Activated CD4-positive, alpha-beta T cell treated with anti-CD3 and anti-CD28 coated beads, Interleukin-2, Interleukin-6, amounts not matched to agents 100 ng/mL and 50 ng/mL, durations not matched to agents 16 hours and 8 hours (primary cell): ENCODE measurements at places on chromosomes 3 and 15.

DNA sequence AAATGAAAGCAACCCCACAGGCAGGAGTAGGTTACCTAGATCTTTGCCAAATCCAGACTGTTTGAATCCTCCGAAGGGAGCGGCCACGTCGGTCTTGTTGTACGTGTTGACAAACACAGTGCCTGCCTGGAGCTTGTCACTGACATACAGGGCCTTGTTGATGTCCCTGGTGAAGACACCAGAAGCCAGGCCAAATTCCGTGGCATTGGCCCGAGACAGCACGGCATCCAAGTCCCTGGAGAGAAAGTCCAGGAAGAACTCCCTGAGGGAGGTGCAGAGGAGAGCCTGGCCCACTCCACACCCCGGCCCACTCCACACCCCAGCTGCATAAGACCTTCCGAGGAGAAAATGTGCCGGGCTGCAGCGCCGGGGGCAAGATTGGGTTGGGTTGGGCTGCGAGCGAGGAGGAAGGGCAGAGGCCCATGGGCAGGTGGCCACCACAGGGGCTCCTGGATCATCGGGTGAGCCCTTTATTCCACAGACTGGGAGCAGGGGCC, 21.8 kb upstream of the SLC41A3 start:
- no peak for DNase-seq

- no peak for DNase-seq
Measured at GRCh38 chr15:68405378-68406250, 26.3 kb downstream of the ITGA11 start.

- no peak for DNase-seq
Measured at GRCh38 chr3:122996038-122996580, 31.5 kb downstream of the SEMA5B start.

- DNase-seq: no peak
Measured at GRCh38 chr3:193772422-193772763, 179.4 kb downstream of the OPA1 start.

DNA sequence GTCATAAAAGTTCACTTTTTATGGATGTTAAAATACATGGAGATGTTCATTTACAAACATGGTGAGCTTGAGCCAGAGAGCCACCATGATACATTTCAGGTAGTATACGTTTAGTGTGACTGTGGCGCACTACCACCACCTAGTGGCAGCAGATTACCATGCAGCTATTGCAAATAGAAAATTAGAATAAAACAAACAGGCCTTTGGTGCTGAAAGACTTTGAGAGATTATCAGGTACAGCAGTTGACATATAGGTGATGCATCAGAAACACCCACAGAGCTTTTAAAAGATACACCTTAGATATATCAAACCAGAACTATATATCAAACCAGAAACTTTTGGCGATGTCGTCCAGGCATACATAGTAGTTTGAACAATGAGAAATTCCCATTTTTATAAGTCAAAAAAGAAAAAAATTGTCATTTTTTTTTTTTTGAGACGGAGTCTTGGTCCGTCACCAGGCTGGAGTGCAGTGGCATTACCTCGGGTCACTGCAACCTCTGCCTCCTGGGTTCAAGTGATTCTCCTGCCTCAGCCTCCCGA, 42.0 kb upstream of the ICE2 start:
- peak; percentile 85 for DNase-seq

GRCh38 chr3:22380253-22380652, 629.2 kb upstream of the ZNF385D start:
- no peak for DNase-seq

DNA sequence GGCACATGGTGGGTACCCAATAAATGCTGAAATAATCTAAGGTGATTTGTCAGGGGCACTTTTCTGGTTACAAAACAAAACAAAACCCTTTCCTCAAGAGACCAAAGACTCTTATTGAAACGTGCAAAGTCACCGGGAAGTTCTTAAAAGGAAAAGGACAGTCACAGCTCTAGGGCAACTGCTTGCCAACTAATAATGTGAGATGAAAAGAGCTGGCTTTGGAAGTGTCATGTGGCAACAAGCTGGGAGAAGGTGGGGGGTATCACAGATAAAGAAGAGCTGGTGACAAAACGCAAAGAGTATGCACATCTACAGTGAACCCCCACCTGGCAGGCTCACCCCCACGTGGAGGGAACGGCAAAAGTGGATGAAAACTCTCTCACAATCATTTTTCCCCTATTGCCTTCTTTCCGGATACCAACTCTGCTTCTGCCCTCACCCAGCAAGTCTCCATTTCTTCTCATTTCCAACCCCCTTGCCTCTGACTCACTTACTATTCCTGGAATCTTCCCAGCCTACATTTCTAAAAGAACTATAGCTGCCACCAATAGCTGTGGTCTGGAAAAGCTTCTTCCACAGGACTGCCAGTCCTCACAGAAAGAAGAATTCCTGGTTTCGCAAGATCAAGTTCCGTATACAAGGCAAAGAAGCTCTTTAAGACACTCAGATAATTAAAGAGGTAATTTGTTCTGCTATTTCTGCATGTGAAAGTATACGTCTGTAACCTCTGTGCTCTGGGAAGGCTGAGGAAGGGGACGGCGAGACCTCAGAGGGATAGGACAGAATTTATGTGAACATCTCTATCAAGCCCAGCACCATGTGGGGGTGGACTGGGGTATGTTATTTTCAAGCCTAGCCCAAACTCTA, 21.8 kb upstream of the ANPEP start:
- DNase-seq: no peak

- DNase-seq: no peak
Measured at GRCh38 chr15:48717458-48717857, 71.9 kb upstream of the FBN1 start.

GRCh38 chr3:79436387-79436786, 331.4 kb downstream of the ROBO1 start:
- no peak for DNase-seq

- DNase-seq: no peak
Measured at GRCh38 chr3:147336543-147337278, 69.6 kb downstream of the ZIC4 start.

DNA sequence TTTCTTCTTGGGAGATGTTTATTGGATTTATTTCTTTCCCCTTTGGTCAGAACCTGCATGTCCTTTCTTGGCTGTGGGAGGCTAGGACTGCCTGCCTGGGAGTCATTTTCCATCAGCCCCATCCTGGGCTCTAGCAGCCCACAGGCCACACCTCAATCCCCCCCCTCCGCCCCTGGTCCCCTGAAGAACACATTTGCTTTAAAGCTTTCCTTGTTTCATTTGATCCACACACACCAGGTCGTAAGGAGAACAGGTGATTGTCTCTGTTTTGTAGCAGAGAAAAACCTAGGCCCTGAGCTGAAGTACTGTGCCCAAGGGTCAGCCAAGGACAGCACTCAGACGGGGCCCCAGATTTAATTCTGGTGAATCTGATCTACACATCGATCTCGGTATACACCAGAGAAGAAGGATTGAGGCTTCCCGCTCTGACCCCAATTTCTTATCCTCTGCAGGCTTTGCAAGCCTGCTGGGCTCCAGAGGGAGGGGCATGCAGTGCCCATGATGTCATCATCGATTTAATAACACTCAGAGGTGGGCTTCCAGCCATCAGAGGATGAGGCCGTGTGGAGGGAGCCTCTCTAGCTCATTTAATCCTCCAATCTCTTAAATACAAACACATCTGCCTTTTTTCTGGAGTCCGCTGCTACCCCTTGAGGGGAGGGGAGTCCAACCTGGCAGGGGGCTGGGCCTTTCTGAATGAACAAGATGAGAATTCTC, 1.7 kb upstream of the CLN6 start:
- DNase-seq: no peak

DNA sequence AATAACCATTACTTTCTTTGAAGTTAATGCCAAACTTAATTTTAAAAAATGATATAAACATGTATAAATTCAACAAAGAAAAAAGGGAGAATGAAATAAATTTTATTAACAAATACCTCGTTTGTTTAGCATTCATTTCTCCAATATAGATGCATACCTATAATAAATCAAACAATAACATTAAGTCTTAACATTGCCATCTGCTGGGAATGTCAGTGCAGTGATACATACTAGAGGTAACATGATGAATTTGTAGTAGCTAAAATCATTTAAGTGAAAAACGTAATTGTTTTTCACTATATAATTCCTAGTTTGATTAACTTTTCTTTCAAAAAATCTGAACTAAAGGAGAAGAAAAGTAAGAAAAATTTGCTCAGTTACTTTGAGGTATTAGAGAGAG, 340.2 kb upstream of the CBLB start:
- no peak for DNase-seq

DNA sequence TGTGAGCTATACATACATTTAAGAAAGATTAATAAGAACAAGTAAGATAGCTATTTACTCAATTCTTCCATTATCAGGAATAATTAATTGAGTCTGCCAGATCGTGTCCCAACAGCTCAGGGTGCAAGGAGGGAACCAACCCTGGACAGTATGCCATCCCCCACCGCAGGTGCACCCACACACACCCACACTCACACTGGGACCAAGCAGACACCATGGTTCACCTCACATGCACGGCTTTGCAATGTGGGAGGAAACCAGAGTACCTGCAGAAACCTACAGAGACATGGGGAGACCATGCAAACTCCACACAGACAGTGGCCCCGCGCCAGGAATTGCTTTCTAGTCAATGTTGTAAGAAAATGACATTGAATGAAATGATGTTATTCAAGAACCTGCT, 20.0 kb upstream of the TJP1 start:
- DNase-seq: no peak

DNA sequence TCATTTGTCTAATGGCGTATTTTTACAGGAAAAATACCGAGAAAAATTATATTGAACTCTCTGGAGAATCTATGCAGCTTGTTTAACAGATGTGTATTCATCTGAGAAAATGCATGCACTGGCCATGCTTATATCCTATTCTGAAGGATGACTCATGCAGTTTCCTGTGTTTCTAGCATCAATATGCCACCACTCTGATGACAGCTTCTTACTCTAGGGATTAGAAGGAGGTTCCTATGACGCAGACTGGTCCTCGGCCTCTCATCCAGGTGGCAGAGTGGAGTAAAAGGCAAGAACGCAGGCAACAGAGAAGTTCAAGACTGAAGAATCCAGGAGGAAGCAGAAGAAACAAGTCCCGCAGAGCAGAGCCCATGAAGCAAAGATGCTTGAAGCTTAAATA, 910.0 kb upstream of the ROBO1 start:
- no peak for DNase-seq

DNA sequence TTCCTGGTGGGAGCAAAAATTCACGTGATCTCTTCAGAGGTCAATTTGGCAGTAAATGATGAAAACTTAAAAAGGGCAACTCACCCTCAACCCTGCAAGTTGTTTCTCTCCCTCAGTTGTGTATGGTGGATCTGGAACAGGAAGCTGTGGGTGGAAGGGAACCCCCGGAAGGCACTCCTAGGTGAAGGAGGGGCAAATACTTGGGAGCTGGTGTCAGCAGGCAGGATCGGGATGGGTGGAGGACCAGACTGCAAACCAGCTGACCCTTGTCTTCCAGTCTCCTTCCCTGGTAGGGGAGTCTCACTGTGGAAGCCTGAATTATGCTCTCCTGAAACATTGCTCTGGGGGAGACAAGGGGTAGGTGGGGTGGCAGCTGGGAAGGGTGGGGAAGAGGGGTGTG, 33.5 kb downstream of the PRR23E start:
- DNase-seq: no peak

- DNase-seq: no peak
Measured at GRCh38 chr15:62298811-62299210, 133.7 kb upstream of the C2CD4B start.

DNA sequence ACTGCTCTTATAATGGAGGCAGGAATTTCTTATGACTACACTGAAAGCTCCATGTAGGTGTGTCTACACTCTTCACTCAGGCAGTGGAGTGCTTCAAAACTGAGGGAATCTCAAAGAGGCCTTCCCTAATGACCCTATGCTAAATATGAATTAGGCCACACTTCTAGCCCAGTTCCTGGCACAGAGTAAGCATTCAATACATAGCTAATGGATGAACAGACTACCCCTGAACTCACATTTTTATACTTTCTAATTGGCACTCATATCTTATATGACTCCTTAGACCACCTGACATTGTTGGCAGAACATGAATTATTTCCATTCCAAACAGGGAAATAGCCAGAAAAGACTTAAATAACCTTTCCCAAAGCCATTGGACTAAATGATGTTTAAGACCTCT, 3.4 kb downstream of the RARRES1 start:
- no peak for DNase-seq

GRCh38 chr3:134922866-134923265, 127.8 kb downstream of the EPHB1 start:
- DNase-seq: no peak

DNA sequence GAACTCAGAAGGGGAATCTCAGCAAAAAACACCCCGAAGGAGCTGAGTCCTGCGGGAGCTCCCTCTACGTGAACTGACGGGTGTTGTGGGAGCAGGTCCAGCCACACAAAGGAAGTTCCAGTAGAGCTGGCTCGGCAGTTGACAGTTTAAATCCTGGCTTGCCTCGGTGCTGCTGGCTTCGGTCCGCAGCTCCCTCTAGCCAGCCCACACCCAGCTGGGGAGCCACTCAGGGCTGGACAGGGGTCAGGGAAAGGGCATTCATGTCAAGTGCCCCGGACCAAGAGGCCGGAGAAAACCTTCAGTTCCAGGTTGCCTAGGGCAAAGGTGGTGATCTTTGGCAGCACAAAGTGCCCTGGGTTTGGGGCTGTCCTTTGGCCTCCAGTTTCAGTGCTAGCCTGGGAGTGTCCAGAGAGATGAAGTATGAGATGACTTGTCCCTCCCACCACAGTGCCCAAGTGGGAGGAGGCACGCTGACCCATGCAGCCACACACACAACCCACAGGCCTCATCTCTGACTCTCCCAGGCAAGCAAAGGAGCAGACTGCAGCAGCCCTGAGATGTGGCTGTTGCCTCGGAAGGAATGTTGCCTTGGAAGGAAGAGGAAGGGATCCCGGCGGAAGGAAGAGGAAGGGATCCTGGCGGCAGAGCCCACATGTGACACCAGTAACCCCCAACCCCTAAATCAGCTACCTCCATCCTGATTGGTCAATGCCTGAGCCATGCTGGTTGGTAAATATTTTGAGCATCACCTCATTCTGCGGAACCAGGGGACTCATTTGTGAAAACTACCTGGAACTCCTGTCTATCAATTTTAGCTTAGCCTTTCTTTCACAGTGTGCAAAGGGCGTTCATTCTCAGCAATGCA, 13.9 kb upstream of the ANPEP start:
- no peak for DNase-seq

- no peak for DNase-seq
Measured at GRCh38 chr3:57009367-57009766, 51.1 kb upstream of the SPATA12 start.

DNA sequence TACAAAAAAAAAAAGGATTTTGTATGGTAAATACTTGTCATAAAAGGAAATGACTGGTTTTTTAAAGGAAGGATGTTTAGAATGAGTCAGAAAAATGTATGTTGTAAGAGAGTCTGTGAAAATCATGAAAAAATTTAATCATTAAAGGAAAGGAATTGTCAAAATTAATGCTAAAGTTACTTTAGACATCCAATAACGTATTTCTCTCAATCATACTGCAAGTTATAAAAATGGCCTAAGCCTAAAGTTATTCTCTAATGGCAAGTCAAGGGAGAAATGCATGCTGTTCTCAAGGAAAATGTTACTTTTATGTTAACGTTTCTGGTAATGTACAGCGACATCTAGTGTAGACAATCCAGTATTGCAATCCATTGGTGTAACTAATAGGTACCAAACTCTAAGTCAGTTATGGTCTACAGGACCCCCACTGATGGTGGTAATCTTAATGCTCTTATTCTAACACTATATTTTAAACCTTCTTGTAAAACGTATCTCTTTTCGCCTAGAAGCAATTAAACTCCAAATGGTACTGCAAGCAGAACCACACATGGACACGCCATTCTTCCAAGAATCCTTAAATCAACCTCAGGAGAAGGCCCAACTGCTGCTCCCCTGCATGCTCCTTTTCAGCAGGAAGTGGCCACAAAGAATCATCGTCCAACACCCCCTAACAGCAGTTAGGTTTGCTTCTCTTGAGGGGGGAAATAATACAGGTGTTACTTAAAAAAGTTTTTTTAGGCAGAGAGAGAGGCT, 35.2 kb downstream of the NCEH1 start:
- peak; percentile 60 for DNase-seq
